ENCODE measurements at places on chromosomes 3 and 15. TPM values are rescaled to one million over a fixed set of nuclear protein-coding genes. Genes with fewer than 3 reads are reported as not detected.

Gene SST
- 1.1 TPM for total RNA-seq

Gene ABI3BP
- 17.9 TPM for total RNA-seq

Gene ADAMTS17
- total RNA-seq: 5.1 TPM

Gene AGBL1
- total RNA-seq: 9.9 TPM

Gene TRPM1
- total RNA-seq: 0.41 TPM

Gene MKRN2OS
- 0.35 TPM for total RNA-seq

Gene ZMYND10
- total RNA-seq: 3.9 TPM

Gene DUOXA2
- not detected for total RNA-seq

Gene TP63
- 2.9 TPM for total RNA-seq

Gene CADPS
- 5.4 TPM for total RNA-seq

Gene FNDC3B
- 110 TPM for total RNA-seq

Gene ADCY5
- total RNA-seq: 17.2 TPM

Gene LIPC
- total RNA-seq: 6.6 TPM

Gene CLK3
- total RNA-seq: 79.2 TPM

Gene MBNL1
- 123 TPM for total RNA-seq

Gene ZNF501
- total RNA-seq: 9.2 TPM

Gene USP13
- total RNA-seq: 19.8 TPM

Gene LRRIQ4
- total RNA-seq: 0.35 TPM

Gene NTRK3
- total RNA-seq: 27.2 TPM

Gene CLDN1
- total RNA-seq: 36.4 TPM

Data from metanephros (tissue), 2 donors.